ENCODE measurements at places on chromosomes 2 and 18.

- no peak overlapping the region for H3K4me3 ChIP-seq
- no peaks in the 10 kb centered on the region for H3K27me3 ChIP-seq
- no peak for DNase-seq
Observed at GRCh38 chr2:86140969-86141392, 34.9 kb downstream of the PTCD3 start.

GRCh38 chr2:9647884-9648283, 17.1 kb upstream of the YWHAQ start:
- DNase-seq, result no peak
- no peaks in the 10 kb centered on the region for H3K27me3 ChIP-seq
- peaks cover 4% of the 10 kb centered on the region for H3K4me1 ChIP-seq
- no peak overlapping the region for H3K27ac ChIP-seq
- H3K4me3 ChIP-seq, result no peak overlapping the region
- H3K36me3 ChIP-seq, result no peaks in the 10 kb centered on the region

DNA sequence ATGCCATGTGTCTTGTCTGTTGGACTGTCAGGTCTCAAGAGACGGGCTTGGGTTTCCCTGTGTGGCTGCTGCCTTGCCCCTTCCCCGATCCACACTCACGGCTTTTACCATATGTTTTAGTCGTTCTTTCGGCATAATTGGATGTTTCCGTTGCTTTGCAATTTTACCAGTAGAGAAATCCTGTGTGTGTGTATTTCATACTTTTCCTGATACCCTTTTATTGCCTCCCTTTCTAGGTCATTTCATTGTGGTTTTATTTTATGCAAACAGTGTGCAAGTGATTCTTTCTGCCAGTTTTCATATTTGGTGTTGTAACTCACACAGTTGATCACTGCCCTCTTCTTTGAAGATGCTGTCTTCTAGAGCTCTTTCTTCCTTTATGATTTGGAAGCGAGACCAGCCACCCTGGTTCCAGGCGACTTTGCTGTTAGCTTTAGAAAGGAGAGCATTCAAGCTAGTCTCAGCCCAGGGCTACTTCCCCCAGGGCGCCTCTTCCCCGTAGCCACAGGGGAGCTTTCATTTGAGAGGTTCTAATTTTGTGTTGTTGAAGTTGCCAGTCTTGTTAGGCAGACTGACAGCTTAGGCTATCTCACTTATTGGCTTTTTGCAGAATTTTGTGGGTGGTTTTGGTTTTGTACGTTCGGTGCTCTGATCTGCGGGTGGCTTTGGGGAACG, 17.0 kb downstream of the SH3BP4 start:
- peaks cover 4% of the 10 kb centered on the region for H3K36me3 ChIP-seq
- H3K27ac ChIP-seq, result peak overlapping the region; percentile 52
- no peaks in the 10 kb centered on the region for H3K27me3 ChIP-seq
- peaks cover 23% of the 10 kb centered on the region for H3K4me1 ChIP-seq

- no peaks in the 10 kb centered on the region for H3K27me3 ChIP-seq
- peak; percentile 95 for DNase-seq
- peak overlapping the region; percentile 0 for H3K27ac ChIP-seq
- H3K4me3 ChIP-seq, result no peak overlapping the region
Observed at GRCh38 chr2:113225263-113226259, 51.8 kb downstream of the PSD4 start.

DNA sequence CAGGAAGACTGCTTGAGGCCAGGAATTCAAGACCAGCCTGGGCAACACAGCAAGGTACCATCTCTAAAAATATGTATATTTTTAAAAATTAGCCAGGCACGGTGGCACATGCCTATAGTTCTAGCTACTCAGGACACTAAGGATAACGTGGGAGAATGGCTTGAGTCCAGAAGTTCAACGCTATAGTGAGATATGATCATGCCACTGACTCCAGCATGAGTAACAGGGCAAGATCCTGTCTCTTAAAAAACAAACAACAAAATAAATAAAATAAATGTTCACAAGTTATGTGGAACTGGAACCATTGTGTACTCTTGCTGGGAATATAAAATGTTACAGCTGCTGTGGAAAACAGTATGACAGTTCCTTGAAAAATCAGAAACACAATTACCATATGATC, 47.2 kb downstream of the USP34 start:
- H3K4me3 ChIP-seq, result no peak overlapping the region
- no peak for DNase-seq
- no peaks in the 10 kb centered on the region for H3K27me3 ChIP-seq
- H3K27ac ChIP-seq, result no peak overlapping the region
- peaks cover 4% of the 10 kb centered on the region for H3K4me1 ChIP-seq

- no peaks in the 10 kb centered on the region for H3K27me3 ChIP-seq
- DNase-seq, result peak; percentile 68
- H3K27ac ChIP-seq, result no peak overlapping the region
- no peaks in the 10 kb centered on the region for H3K36me3 ChIP-seq
Observed at GRCh38 chr18:25061395-25061794, 290.6 kb downstream of the ZNF521 start.

GRCh38 chr18:7711495-7711894, 144.4 kb downstream of the PTPRM start:
- H3K4me1 ChIP-seq, result no peaks in the 10 kb centered on the region
- DNase-seq, result no peak
- no peaks in the 10 kb centered on the region for H3K27me3 ChIP-seq
- no peak overlapping the region for H3K27ac ChIP-seq
- no peak overlapping the region for H3K4me3 ChIP-seq

All from spinal cord (tissue), 10 donors.